Vagina (tissue), 2 donors: ENCODE measurements at places on chromosomes 4 and X.

DNA sequence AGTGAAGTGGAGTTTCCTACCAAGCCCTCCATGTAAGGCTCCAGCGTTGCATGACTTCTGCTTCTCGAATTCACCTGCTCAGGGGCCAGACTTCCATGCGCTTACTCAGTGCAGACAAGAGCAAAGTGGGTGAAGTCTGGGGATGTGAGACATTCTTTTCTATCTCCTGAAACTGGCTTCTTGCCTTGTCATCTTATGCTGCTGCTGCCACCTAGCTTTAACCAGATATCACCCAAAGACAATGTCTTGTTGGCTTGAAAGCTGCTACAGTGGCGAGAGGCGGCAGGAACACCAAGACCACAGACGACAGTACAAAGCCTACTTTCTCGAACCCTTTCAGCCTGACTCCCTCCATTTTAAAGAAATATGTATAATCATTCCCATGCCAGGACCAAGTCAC lies 103.6 kb upstream of the ADGRG2 start:
- DNase-seq: no peak

DNA sequence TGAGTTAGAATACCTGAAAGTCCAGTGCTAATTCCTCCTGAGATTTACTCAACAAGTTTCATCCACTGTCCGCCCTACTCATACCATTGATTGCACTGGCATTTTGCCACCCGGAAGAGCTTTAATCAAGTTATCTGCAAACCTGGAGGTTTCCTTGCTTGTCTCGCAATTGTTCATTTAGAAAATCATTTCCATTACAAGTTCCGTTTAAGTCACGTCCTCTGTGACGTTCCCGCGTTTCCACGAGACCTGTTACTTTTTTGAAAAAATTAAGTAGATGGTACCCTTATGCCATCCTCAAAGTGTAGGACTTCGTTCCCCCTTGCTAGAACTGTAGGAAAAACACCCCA lies 761 bp upstream of the FRYL start:
- no peak for DNase-seq

DNA sequence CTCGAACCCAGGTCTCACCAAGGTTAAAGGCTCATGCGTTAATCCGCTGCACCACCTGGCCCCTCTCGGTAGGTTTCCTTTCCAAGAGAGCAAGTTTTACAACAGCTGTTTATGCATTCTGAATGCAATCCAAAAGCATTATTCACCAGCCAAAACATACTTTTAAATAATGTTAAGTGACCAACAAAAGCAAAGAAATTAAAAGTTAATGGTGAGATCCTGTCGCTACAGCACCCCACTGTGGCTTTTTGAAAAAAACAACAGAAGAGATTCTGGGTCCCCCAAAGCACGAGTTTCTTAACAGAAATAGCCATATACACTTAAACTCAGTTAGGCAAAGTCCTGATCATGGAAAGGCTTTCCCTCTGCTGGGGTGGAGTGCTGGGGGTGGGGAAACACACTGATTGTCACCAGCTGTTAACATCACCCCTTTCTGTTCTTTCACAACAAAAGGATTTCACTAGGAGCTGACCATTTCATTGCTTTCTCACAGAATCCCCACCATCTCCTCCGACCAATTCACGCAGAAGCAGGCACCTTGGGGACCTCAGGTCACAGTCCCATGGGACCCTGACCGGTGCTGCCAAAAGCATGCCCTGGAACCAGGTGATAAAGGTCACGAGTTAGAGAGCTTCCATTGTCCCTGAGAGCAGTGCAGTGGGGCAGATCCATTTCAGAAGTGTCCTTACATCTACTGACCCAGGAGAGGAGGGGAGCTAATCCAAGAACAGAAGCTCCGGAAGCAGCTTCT lies 51.2 kb downstream of the ZNF827 start:
- DNase-seq: no peak

- no peak for DNase-seq
Observed at GRCh38 chr4:169128902-169129301, 118.8 kb upstream of the CBR4 start.

DNA sequence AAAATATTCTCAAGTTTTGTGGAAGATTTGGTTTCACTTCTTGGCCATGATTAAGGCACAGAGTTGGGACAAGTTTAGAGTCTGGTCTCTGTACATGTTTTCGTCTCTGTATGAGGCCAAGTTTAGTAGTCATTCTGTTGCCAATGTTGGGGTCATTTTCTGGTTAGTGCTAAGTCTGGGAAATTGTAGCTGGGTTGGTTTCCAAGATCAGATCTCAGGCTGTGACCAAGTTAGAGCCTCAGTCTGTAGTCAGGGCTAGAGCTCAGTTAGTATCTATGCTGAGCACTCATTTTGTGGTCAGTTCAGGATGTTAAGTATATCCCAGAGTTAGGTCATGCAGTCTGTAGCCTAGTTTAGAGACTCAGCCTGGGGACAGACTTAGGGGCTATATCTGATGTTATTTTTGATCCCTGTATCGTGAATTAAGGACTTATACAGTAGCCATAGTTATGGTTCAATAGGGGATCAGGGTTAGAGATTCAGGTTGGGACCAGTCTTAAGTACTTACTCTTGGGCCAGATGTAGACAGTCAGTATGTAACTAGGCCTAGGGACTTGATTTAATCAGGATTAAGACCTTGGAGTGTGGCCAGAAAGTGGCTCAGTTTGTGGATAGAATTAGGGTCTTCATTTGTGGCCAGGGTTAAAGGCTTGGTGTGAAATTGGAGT lies 6.6 kb upstream of the ENOX2 start:
- DNase-seq: no peak

GRCh38 chrX:14027036-14027435 lies 2.7 kb downstream of the GEMIN8 start:
- no peak for DNase-seq

GRCh38 chr4:111957116-111957515 lies 188.1 kb upstream of the FAM241A start:
- DNase-seq: no peak

GRCh38 chrX:135273162-135273561 lies 21.3 kb downstream of the ETDA start:
- DNase-seq: no peak

DNA sequence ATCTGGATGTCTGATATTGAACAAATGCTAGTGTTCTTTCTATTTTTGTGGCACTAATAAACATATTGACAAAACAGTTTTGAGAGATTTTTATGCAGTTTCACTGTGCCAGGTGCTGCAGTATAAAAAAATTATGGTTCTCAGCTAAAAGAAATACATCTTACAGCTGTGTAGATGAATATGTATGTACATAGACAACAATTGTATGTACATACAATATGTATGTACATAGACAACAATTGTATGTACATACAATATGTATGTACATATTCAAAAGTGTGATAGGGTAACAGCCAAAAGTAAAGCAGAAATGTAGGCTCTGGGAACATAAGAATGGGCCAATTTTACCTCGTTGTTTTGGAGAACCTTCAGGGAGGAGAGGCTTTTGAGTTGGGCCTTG lies 390.0 kb upstream of the RPS6KA3 start:
- DNase-seq: no peak

DNA sequence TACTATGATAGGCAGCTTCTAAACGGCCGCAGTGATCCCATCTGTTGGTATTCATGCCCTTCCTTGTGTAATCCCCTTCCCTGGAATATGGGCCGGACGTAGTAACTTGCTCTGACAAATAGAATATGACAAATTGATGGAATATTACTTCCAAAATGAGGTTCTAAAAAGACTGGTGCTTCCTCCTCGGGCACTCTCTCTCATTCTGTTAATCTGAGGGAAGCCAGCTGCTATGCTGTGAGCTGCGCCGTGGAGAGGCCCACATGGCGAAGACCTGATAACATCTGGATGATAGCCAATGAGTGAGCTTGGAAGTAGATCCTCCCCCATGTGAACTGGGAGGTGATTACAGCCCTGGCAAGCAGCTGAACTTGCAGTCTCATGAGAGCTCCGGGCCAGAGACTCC lies 27.2 kb upstream of the SLC25A4 start:
- DNase-seq: no peak

GRCh38 chr4:83276299-83277040 lies 8.1 kb downstream of the COQ2 start:
- no peak for DNase-seq

DNA sequence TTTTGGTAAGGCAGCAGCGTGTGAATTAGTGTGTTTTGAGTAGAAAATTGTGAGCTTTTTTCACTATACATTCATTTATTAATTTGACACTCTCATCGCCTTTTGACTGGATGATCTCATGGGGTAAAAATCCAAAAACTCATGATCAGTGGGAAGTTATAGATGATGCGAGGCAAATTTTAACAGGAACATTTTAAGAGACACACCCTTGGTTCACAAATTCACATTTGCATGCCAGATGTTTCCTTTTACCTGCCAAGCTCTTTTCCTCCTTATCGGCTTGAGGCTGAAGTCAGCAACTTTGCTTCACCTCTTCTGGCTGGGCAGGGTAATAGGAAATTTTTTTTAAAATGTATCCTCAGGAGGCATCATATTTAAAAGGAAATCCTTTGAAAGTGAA lies 318.0 kb upstream of the HS3ST1 start:
- no peak for DNase-seq

- DNase-seq: no peak
Observed at GRCh38 chr4:167622481-167623240, 388.4 kb upstream of the SPOCK3 start.

GRCh38 chr4:119833611-119834010 lies 205.0 kb upstream of the PDE5A start:
- no peak for DNase-seq

- no peak for DNase-seq
Observed at GRCh38 chr4:172648471-172648870, 520.1 kb upstream of the GALNT7 start.
